ENCODE measurements at places on chromosomes 2 and 18.

DNA sequence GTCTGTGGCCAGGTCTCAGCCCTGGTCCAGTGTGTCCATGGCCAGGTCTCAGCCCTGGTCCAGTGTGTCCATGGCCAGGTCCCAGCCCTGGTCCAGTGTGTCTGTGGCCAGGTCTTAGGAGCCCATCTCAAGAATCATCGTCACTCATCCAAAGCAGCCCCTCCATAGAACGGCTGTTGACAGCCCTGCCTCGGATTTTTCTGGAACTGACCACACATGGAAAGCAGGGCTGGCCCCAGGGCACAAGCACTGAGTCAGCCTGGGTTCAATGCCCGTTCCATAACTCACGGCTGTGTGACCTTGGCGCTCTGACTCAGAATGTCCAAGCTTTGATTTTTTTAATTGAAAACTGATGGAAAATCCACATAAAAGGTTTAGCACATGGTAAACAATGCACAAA lies 59.9 kb upstream of the SNTG2 start:
- peak; percentile 53 for DNase-seq

DNA sequence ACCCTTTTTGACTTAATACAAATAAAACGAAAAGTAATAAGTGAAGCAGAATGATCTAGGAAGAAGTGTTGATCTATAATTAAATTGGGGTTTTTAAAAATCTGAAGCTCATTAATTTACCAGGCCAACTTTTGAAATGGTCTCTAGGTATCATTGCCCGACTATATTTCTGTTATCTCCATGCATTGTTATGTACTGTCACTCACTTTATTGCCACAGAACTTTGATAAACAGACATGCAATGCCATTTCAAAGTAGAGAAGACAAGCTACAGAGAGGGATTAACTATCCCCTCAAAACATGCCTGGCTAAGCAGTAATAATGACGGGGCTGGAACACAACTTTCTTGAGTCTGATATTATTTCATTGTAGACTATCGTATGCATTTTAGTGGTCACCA lies 147.6 kb upstream of the ITGA4 start:
- DNase-seq: no peak

DNA sequence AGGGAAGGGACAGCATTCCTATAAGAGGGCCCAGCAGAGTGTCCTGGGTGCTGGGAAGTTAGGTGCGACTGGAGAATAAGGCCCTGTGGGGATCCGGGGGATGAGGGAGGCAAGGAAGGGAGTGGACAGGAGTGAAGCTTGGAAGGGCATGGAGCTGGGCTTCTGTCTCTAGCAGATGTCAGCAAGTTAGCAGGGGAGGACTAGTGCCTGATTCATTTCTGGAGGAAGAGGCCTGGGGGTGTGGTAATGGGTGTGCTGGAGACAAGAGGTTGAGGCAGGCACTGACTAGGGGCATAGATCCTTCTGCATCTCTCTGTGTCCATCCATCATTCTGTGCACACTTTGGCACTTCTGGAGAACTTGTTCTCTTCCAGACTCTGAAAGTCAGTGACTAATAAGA lies 134.7 kb downstream of the ACOXL start:
- DNase-seq: no peak

GRCh38 chr2:107502539-107502938 lies 324.2 kb upstream of the RGPD4 start:
- DNase-seq: no peak
